ENCODE measurements at places on chromosomes 12 and 14. TPM values are rescaled to one million over a fixed set of nuclear protein-coding genes. Genes with fewer than 3 reads are reported as not detected.

ACSM4 gene
- total RNA-seq = not detected

CHMP4A gene
- total RNA-seq = 15.9 TPM

HECTD4 gene
- total RNA-seq = 15.9 TPM

RIPK3 gene
- 1.8 TPM for total RNA-seq

FGF6 gene
- total RNA-seq = not detected

CDCA3 gene
- total RNA-seq = 11.8 TPM

TMTC1 gene
- 6.3 TPM for total RNA-seq

RD3L gene
- not detected for total RNA-seq

MYF5 gene
- total RNA-seq = not detected

CEBPE gene
- not detected for total RNA-seq

TRIM9 gene
- total RNA-seq = not detected

DUSP16 gene
- 6.2 TPM for total RNA-seq

AQP2 gene
- not detected for total RNA-seq

MYH6 gene
- not detected for total RNA-seq

CELA1 gene
- not detected for total RNA-seq
